AG04449 (cell line): ENCODE measurements at places on chromosomes 7 and 10.

DNA sequence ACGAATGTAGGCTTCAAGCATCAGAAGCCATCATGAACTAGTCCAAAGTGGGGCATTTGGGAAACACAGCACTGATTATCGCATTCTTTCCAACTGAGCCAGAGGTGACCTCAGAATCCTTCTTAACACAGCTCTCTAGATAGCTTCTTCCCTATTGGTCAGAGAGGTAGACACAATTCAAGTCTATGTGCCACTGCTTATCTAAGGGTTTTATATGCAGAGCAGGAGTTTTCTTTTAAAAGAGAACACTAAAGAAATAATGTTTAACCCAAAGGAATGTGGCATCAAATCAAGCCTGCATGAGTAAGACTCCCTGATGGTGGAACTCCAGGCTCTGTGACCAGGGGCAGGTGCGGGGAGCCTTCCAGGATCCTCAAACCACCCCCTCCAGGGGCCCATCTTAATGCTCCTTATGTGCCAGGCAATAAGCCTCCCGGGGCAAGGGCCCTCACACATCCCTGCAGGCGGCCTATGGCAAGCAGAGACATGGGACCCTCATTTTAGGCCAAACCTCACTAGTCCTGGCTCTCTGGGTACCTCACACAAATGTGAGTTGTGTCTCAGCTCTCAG lies 13.8 kb downstream of the HSPA12A start:
- DNase-seq, result peak; percentile 29

DNA sequence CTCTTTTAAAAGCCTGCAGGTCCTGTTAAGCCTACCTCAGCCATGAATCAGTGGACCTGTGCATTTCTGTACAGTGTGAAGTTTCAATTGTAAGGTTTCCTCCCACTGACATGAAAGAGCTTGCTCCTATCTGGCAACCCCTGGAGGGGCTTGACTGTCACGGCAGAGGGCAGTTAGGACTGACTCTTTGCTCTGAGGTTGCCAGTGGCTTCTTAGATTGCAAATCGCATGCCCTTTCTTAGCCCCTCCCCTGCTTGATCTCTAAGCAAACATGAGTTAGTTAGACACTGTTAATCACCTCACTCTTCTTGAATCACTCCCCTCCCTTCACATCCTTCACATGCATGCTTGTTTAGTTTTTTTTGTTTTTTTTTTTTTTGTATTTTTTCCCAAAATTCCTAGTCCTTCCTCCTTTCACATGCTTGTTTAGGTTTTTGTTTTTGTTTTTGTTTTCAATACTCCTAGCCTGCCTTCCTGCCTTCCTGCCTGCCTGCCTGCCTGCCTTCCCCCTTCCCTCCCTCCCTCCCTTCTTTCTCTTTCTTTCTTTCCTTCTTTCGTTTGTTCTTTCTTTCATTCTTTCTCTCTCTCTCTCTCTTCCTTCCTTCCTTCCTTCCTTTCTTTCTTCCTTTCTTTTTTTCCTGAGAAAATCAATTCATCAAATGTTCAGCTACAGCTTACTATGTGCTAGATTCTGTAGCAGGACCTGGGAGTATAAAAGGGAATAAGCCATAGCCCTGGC lies 6.0 kb upstream of the HIPK2 start:
- DNase-seq, result no peak

GRCh38 chr10:845526-845925 lies 86.0 kb downstream of the LARP4B start:
- DNase-seq, result no peak

DNA sequence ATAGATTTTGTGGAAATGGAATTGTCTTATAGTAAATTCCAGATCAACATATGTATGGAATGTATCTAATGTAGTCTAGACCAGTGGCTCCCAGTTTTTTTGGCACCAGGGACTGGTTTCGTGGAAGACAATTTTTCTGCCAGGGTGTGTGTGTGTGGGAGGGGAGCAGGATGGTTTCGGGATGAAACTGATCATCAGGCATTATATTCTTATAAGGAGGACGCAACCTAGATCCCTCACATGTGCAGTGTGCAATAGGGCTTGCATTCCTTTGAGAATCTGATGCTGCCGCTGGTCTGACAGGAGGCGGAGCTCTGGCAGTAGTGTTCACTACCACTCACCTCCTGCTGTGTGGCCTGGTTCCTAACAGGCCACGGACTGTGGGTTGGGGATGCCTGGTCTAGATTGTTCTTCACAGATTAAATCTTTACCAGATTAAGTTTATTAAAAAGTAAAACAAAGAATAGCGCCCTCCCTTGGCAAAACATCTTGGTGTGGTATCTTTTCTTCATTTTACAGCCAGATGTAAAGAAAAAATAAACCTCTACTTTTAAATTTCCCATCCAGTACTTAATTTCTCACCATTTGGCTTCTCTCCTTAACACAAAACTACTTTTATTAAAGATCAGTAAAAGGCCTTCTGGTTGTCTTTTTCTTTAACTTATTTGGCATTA lies 48.4 kb downstream of the SEPTIN7 start:
- no peak for DNase-seq

GRCh38 chr7:137417464-137417863 lies 73.9 kb upstream of the PTN start:
- DNase-seq, result no peak
